GM23338 (cell line): ENCODE measurements at places on chromosomes 1 and 21. TPM values are rescaled to one million over a fixed set of nuclear protein-coding genes. Genes with fewer than 3 reads are reported as not detected.

TFF3 gene
- 1.2 TPM in 1 of 2 replicates, not detected in the other for total RNA-seq

TSPAN2 gene
- 11.8 and 15.0 TPM in 2 replicates for total RNA-seq

FCMR gene
- total RNA-seq = not detected in 2 replicates

ZNF670 gene
- total RNA-seq = 12.2 and 19.3 TPM in 2 replicates

REN gene
- total RNA-seq = not detected in 2 replicates

LCK gene
- total RNA-seq = 69.4 and 86.6 TPM in 2 replicates

DNA sequence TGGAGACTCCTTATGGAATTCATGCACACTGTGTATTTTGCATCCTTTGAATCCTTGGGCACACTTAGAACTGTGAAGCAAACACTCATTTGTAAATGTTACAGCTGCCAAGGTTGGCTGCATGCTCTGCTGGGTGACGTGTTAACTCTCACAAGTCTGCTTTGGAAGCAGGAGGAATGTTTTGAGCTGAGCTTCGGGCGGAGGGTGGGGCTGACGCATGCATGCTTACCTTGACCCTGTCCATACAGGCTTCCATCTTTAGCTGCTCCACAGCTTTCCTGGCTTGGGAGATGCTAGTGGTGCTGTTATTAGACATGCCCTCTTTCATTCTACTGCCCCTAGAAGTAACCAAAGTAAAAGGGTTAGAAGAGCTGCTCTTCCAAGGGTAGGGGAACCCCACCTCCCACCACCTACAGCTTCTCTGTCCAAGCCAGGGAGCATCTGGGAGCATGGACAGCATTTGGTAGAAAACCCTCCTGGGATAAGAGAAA is 66.0 kb downstream of the GNG4 start:
- no peak for DNase-seq
- no peaks in the 10 kb centered on the region for H3K4me1 ChIP-seq

DNA sequence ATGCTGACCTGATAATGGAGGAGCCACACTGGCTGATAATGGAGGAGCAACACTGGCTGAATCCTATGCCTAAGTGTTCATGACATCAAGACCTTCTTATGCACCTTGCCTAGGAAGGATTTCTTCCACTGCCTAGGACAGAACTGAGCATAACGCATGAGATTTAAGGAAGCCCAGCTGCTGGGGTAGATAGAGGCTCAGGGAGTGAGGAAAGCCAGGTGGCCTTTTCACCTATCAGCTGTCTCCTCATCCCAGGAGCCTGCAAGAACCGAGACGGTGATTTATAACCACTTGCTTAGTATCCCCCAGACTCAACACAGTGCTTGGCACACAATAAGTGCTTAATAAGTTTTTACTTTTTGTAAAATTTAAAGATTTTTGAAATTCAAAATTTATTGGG is 7.4 kb upstream of the CTBS start:
- DNase-seq = no peak
- no peak overlapping the region for H3K27ac ChIP-seq
- peaks cover 4% of the 10 kb centered on the region; the same call in 1 of the 2 replicates for H3K36me3 ChIP-seq
- peaks cover 19% of the 10 kb centered on the region for H3K4me1 ChIP-seq

DNA sequence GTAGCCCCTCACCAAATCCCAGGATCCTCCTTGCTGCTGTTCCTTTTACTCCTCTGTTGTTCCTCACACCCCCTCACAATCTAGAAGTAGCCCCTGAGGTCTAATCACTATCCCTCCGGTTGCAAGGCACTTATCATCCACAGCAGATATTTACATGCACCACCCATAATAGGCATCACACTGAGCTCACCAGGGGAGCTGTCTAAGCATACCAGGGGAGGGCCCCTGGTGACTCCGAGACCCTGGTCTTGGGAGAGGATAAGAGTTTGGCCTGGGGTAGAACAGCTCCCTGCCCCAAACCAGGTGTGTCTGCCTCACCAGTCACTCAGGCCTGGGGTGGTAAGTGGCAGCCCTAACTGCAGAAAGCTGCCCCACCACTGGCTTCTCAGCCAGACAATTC is 37.3 kb upstream of the ZC3H12A start:
- no peaks in the 10 kb centered on the region for H3K36me3 ChIP-seq
- no peaks in the 10 kb centered on the region for H3K27me3 ChIP-seq
- no peaks in the 10 kb centered on the region for H3K4me1 ChIP-seq
- no peak overlapping the region for H3K27ac ChIP-seq

DNA sequence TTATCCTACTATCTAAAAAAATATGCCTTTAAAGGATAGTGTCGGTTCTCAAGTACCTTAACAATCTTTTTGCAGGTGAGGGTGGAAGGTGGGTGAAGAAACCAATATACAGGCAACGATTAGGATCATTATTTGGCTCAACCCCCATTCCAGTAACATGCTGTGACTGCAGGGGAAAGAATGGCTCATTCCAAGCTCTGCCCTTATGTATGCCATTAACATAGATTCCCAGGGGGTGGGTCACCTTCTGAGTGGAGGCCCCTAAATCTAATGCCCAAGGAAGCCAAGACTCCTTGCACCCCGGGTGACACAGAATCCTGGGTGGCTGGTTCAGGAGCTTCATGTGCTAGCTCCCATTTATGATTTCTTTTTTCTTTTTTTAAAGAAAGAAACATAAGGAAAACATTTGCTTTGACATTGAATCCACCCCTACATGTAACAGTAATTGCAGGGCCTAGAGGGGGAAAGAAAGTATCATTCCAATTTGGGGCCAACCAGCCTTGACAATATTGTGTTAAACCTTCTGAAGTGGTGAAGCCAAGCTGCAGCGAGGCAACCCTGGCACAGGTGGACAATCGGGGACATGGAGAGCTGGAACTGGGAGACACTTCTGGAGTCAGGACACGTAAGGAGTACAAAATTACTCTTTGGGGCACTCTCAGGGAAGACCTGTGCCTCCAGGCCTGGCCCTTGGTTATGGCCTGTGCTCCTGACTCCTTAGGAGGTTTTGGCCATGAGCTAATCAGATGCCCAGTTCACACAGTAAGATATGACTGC is 200.3 kb downstream of the PBX1 start:
- H3K4me3 ChIP-seq = no peak overlapping the region
- DNase-seq = peak; percentile 45
- no peaks in the 10 kb centered on the region for H3K27me3 ChIP-seq
- H3K36me3 ChIP-seq = no peaks in the 10 kb centered on the region
- H3K27ac ChIP-seq = no peak overlapping the region

DNA sequence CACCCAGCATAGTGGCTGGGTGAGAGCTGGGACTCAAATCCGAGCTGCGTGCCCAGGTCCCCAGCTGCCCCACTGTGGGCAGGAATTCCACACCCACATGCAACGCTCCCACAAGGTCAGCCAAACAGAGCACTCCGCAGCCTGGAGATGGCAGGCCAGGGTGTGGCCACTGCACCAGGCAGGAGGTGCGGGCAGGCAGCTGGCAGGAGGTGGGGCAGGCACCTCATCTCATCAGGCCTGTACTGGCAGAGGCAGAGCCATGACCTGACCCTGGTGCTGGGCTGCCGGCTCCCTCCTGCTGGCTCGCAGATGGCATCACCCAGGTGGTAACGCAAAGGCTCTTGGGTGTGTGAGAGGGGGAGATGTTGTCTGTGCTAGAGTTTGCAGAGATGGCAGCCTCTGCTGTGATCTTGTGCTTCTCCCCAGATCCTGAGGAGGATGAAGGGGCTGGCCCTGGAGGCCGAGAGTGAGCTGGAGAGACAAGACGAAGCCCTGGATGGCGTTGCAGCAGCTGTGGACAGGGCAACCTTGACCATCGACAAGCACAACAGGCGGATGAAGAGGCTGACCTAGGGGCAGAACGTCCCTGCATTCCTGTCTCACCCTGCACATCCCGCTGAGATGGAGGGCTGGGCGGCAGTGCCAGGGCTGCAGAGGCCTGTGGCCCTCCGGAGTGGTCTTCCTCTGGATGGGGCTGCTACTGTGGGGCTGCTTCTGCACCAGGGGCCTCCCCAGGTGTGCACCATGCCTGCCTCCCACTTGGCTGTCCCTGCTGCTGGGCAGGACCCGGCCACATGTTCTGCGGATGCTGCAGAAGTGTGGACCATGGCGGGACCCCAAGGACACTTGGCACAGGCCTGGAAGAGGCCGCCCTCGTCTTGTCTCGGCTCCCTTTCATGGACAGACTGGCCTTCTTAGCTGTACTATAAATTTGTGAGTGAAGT is 35.1 kb upstream of the PRSS38 start:
- no peak for DNase-seq
- no peak overlapping the region for H3K4me3 ChIP-seq
- no peaks in the 10 kb centered on the region for H3K36me3 ChIP-seq
- no peaks in the 10 kb centered on the region for H3K4me1 ChIP-seq

- H3K4me3 ChIP-seq = no peak overlapping the region
- no peak overlapping the region for H3K27ac ChIP-seq
- H3K4me1 ChIP-seq = peaks cover 10% of the 10 kb centered on the region
- H3K27me3 ChIP-seq = no peaks in the 10 kb centered on the region
Observed at GRCh38 chr1:212124690-212125582, 89.4 kb downstream of the DTL start.

- H3K36me3 ChIP-seq = no peaks in the 10 kb centered on the region
- no peak overlapping the region for H3K27ac ChIP-seq
- H3K27me3 ChIP-seq = no peaks in the 10 kb centered on the region
- DNase-seq = no peak
- no peak overlapping the region for H3K4me3 ChIP-seq
Observed at GRCh38 chr1:184686540-184686939, 68.1 kb downstream of the EDEM3 start.

DNA sequence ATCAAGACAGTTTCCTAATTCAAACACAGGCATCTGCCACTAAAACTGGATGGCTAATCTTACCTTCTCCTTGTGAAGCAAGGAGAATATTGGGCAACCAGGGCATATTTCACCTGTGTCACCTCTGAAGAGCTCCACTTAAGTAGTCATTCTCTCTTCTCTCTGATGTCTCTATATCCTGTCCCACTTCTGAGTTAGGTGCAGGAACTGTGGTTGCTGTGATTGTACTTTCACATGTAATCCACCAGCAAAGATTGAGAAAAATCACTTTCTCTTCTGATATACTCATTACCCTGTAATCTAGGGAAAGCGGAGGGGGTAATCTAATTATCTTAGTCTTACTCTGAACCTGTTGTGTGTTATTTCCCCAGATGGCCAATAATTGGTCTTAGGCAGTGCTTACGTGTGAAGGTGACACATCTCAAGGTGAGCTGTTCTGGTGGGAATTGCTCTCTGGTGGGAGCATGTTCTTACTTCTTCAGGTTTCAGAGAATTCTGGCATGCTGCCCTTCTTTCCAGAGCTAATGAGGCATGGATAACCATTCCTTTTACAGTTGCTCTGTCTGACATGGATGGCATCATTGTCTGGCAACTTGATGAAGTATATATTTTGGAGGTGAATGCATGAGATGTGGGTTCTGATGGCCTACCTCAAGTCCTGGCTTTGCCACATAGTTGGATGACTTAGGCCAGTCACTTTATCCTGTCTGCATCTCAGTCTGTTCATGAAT is 12.0 kb downstream of the XCL2 start:
- no peak overlapping the region for H3K27ac ChIP-seq
- DNase-seq = no peak
- H3K36me3 ChIP-seq = no peaks in the 10 kb centered on the region

GRCh38 chr21:16285605-16286126 is 555.9 kb downstream of the USP25 start:
- DNase-seq = no peak
- no peaks in the 10 kb centered on the region for H3K36me3 ChIP-seq
- no peaks in the 10 kb centered on the region for H3K27me3 ChIP-seq

DNA sequence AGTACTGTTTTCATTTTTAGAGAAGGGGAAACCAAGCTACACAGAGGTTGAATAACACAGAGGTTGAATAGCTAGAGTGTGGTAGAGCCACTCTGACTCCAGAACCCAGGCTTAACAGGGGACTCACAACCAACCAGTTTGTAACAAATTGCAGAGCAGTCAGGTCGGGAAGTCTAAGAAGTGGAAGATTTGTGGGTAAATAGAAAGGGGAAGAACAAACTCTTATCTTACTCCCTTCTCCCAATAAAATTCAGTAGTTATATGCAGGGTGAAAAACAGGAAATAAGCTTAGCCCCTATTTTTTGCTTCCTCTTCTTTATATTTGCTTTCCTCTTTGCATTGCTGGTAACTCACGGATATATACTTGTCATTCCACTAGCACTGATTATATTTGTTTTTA is 23.2 kb downstream of the CDC42 start:
- no peaks in the 10 kb centered on the region for H3K27me3 ChIP-seq
- no peak overlapping the region for H3K4me3 ChIP-seq
- DNase-seq = no peak
- peaks cover 43% of the 10 kb centered on the region for H3K4me1 ChIP-seq

DNA sequence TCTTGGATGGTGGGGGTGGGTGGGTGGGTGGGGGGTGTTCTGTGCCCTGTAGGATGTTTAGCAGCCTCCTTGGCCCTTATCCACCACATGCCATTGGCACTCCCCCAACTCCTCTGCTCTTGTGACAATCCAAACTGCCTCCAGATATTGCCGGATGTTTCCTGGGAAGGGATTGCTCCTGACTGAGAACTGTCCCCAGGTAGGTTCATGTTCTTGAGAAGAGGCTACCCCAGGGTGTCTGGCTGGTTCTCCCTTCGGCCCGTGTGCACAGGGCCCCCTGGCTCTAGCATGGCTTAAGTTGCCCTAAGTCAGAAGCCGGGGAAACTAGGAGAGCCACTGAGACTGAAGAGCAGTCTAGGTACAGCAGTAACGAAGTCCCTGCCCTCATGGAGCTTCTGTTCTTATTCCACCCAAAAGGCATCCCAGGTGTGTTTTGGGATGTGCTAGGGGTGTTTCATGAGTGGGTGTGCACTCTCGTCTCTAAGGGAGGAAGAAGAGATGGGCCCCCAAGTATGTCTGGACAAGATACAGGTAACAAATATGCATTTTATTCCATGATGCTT is 19.8 kb upstream of the THRAP3 start:
- DNase-seq = no peak
- H3K4me3 ChIP-seq = no peak overlapping the region
- no peak overlapping the region for H3K27ac ChIP-seq
- no peaks in the 10 kb centered on the region for H3K36me3 ChIP-seq

DNA sequence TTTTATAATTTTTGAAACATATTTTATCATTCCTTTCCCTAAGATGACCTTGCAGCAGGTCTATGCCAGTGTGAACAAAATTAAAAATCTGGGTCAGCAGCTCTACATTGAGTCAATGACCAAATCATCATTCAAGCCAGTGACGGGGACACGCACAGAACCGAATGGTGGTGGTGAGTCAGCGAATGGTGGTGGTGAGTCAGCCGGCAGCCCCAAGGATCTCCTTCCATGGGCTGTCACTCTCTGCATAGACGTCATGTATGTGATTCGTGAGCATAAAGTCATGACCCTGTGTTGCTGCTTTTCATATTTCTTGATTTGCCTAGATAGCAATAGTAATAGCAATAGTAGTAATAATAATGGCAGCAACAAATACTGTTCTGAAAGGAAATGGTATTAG is 26.3 kb downstream of the PER3 start:
- no peak overlapping the region for H3K4me3 ChIP-seq
- H3K4me1 ChIP-seq = no peaks in the 10 kb centered on the region
- no peak for DNase-seq
- no peak overlapping the region for H3K27ac ChIP-seq
- peaks cover 22% of the 10 kb centered on the region; the same call in 1 of the 2 replicates for H3K36me3 ChIP-seq
